ENCODE measurements at places on chromosomes 6 and 20.

- no peak for DNase-seq
Measured at GRCh38 chr6:30740540-30740870, 2.0 kb downstream of the FLOT1 start.

DNA sequence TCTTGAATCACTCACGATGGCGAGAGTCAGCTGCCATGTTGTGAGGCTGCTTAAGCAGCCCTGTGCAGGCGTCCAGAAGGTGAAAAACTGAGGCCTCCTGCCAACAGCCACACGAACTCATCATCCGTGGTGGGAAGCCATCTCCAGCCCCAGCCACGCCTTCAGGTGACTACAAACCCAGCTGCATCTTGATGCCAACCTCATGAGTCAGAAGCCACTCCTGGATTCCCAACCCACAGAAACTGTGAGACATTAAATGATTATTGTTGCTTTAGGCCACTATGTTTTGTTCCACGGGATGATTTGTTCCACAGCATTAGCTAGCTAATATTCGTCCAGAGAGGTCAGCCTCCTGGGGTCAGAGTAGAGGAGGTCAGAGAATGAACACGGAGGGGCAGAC, 80.5 kb downstream of the SNX5 start:
- no peak for DNase-seq

GRCh38 chr6:106972500-106972899, 2.0 kb downstream of the CD24 start:
- DNase-seq, result no peak

DNA sequence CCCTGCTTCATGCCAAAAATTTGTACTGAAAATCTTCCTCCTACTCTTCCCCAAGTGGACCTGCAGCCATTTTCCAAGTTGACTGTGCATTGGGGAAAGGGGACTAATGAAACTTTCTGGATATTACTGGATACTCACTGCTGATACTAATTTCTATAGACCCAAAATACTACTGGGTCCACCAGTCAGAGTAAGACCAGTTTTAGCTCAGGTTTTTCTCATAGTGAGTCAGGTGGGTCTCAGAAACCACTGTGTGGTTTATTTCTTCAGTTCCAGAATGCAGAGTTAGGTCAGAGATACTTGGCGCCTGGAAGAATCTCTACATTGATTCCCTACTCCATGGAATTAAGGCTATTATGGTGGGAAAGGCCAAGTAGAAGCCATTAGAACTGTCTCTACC, 274.8 kb upstream of the SYNCRIP start:
- DNase-seq, result no peak

GRCh38 chr6:51450958-51451357, 632.3 kb downstream of the TFAP2B start:
- DNase-seq, result no peak

All from left hindlimb (tissue), 1 donor.